Activated effector memory CD4-positive, alpha-beta T cell treated with anti-CD3 and anti-CD28 coated beads, Interleukin-2, amount 50 U/mL, for 16 hours (primary cell): ENCODE measurements at places on chromosomes 5 and 9.

DNA sequence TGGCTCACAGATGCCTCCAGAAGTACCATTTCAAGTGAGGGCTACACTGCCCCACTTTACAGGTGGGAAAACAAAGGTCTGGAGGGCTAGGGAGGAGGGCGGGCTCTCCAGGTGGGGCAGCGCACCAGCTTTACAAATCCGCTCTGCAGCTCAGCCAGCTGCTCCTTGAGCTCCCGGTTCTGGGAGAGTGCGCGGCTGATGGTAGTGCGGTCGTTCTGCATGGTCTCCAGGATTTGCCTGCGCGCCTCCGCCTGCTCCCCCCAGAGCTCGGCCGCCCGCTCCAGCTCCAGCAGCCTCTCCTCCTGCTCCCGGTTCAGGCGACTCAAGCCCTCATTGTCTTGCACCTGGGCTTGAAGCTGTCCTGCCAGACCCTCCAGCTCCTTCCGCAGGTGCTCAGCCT is 15.5 kb downstream of the GOLGA2 start:
- no peak for DNase-seq

GRCh38 chr9:130352081-130352480 is 86.5 kb downstream of the HMCN2 start:
- no peak for DNase-seq

- no peak for DNase-seq
These were observed 43.3 kb upstream of the CEP72 start for GRCh38 chr5:568809-569208.

GRCh38 chr9:78595200-78595945 is 298.4 kb downstream of the PSAT1 start:
- DNase-seq = no peak

GRCh38 chr5:178336889-178337288 is 104.3 kb upstream of the PHYKPL start:
- no peak for DNase-seq

- peak; percentile 93 for DNase-seq
These were observed 20.3 kb downstream of the ANXA2R start for GRCh38 chr5:43019614-43020398.

DNA sequence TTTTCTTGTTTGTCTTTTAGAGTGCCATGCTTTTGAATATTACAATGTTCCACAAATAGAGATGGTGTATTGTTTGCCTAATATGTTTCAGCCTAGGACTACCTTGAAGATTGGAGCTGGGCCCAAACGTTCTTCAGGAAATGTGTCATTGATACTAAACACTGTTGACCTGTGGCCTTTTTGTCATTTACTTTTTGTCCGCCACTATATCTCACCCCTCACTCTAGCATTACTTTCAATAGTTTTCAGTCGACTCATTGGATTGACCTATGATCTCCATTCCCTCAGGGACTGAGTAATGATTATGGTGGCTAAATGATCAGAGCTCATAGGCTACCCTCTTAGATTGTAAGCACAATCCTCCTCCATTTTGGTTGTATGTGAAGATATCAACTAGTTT is 115.8 kb downstream of the NUDT12 start:
- DNase-seq = no peak

GRCh38 chr9:129710169-129710453 is 42.7 kb downstream of the PTGES start:
- DNase-seq = no peak

GRCh38 chr5:82560561-82560960 is 282.4 kb upstream of the RPS23 start:
- no peak for DNase-seq

DNA sequence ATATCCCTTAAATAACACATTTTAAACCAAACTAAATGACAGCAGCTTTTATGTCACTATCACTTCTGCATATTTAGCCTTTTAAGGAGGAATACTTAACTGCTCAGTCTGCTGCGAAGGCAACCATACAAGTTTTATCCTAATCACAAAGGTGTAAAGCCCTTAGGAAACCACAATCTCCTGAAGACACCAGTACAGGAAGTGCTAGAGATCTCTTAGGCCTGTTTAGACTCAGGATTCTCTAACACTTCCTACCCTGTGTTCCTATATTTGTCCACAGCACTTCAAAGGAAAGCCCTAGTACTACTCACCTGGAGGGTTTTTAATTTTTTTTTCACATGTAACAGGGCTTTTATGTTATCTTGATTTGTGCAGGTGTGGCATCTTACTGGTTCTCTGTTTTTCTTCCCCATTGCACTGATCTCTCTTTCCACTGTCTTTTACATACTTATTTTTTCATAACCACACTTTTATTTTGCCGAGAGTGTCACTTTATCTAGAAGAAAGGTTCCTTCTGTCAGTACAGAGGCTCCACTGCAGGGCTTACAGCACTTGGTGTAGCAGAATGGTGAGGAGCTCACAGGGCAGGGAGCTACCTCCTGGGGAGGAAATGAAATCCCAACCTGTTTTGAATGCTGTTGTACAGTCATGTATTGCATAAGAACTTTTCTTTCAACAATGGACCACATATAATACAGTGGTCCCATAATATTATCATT is 1060.6 kb upstream of the ACO1 start:
- no peak for DNase-seq

- no peak for DNase-seq
These were observed 9.3 kb upstream of the RNF145 start for GRCh38 chr5:159218595-159219023.

- DNase-seq = no peak
These were observed 40.4 kb upstream of the HRH2 start for GRCh38 chr5:175617447-175617846.

DNA sequence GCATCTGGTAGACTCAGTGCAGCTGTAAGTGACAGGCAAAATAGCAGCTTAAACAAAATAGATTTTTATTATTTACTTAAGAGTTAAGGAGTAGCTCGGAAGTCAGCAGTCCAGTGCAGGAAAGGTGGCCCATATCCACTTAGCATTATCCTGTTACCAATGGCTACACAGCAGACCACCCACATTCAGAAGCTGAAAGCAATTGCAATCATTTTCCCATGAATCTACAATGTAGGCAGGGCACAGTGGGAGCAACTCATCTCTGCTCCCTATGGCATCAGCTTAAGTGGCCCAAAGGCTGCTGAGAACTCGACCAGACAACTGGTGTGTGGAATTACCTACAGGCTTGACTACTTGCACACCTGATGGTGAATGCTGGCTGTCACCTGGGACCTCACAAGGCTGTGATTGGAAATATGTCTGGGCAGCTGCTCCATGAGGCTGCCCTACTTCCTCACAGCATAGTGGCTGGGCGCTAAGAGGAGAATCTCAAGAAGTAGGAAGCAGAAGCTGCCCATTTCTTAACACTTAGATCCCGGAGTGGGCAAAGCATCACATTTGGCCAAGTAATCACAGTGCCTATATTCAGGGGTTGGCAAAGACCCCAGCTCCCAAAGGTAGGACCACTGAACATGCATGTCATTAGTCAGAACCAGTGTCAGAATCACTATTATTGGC is 56.4 kb downstream of the SNX18 start:
- no peak for DNase-seq

DNA sequence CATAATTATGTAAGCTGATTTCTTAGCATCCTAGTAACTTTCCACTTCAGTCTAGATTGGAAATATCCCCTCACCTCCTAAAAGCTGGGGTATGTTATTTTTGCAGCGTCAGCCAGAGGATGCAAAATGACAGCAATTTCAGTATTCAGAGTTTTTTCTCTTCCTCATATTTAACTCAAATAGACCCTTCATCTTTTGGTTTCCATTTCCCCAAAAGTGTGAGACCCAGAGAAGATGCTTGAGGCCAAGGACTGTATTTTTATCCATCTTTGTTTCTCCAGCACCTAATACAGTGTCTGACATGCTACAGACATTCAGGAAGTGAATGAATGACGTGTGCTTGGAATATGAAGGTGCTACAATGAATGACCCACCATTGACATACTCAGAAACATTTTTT is 75.5 kb upstream of the RANBP3L start:
- DNase-seq = no peak

- no peak for DNase-seq
These were observed 144.2 kb upstream of the RAI14 start for GRCh38 chr5:34511915-34512314.

- no peak for DNase-seq
These were observed 89.5 kb downstream of the EPB41L4A start for GRCh38 chr5:112329419-112330090.

DNA sequence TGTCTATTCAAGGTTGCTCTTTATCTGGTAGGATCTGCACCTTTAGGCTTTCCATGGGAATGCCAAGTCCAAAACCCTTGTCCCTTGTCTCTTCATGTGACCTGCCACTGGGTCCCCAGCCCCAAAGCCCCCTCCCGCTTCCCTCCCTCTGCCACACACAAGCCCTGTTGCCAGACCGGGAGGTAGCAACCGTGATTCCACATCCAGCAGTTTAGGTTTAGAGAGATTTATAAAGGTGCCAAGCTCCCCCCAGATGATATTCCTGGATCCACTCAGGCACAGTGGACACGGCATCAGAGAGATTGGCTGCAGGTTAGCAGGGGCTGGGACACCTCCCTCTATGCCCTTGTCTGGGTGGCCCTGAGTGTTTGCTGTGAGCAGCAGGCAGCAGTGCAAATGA is 504.7 kb downstream of the CCDC171 start:
- no peak for DNase-seq

DNA sequence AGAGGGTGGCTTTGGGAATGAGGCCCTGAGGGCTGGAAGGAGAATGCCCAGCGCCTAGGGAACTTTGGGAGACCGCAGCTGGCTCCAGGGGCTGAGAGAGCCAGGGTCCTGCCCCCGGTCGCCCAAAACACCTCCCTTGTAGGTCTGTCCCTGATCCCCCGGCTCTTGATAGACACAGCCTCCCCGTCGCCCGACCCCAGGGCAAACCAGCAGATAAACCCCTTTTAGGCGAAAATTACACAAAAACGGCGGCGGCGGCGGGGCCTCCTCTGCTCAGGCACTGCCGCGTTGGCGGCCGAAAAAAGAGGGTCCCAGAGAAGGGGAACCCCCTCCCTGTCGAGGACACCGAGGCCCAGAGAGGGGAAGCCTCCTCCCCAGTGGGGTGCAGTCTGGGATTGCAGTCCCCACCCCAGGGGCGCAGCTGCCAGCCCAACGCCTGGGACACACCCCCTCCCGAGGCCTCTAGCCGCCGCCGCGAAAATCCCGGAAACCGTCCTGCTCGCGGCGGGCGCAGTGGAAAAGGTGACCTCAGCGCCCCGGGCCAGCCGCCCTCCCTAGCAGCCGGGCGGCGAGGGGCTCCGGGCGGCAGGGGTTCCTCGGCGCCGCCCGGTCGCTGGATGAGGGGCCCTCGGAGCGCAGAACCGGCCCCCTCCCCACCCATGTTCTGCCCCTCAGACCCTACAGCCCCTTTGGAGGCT is 3.1 kb upstream of the BARX1 start:
- peak; percentile 69 for DNase-seq

GRCh38 chr5:163807781-163808180 is 302.4 kb downstream of the MAT2B start:
- no peak for DNase-seq

DNA sequence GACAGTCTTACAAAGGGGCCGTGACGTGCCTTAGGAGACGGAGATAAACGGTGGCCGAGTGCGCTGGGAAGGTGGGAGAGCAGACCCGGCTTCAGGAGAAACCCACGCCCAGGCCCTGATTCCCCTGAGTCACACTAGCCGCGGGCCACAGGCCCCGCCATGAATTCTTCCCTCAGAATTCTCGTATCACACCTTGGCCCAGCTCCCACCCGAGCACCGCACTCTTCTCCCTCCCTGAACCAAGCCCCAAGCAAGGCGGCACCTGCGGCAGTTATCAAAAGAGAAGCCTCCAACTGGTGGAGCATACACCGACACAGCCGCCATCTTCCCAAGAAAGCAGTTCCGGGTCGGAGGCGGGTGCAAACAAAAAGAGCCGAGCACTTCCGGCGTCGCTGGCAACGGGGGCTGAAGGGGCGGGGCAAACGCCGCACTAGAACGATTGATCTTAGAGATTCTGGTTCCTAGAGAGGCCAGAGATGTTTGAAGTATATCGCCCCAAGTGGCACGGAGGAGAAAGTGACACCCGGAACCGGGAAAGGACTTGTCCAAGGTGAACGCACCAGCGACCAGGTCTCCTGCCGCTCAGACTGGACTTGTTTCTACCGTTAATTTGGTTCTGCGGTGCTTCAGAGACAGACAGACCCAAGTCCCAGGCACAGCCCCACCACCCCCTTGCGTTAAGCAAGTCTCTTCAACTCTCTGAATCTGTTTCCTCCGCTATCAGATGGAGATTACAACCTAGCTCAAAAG is at the start of gene PSMB7:
Gene PSMB7, minus strand, starts transcription at position 341 of the 750 bp plus-strand sequence. Its CDS starts 17 bp downstream, at position 324.
- peak; percentile 99 for DNase-seq

DNA sequence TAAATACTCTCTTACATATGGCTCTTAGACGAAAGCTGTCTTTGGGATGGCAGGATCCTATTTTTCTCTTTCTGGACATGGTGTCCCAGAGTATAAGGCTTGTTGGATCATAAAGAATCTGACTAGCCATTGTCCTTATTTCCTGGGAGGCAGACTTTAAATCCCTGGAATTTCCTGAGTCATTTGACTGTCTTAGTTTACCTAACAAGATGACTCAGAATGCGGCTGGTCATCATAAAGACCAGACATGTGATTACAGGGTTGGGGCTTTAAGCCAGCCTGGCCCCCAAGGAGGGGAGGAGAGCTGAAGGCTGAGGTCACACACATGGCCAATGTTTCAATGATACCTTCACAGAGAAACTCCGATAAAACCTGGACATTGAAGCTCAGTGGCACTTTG is 37.2 kb downstream of the FAM240B start:
- no peak for DNase-seq

GRCh38 chr9:84266087-84266561 is 74.4 kb downstream of the SLC28A3 start:
- no peak for DNase-seq
